Placental epithelial cell (primary cell): ENCODE measurements at places on chromosomes 3 and 15. TPM values are rescaled to one million over a fixed set of nuclear protein-coding genes. Genes with fewer than 3 reads are reported as not detected.

Gene ACKR4
- total RNA-seq: not detected in 2 replicates

Gene TEX264
- 29.8 and 43.2 TPM in 2 replicates for total RNA-seq

Gene HYKK
- total RNA-seq: 0.39 and 1.7 TPM in 2 replicates

Gene NAALADL2
- 32.6 and 35.3 TPM in 2 replicates for total RNA-seq

Gene FANCI
- total RNA-seq: 16.5 and 22.2 TPM in 2 replicates

Gene CYP8B1
- not detected in 2 replicates for total RNA-seq

Gene HYAL1
- 2.4 and 4.2 TPM in 2 replicates for total RNA-seq

Gene CADM2
- 3.1 and 9.3 TPM in 2 replicates for total RNA-seq

Gene FHIT
- total RNA-seq: 2.7 and 5.1 TPM in 2 replicates

Gene CCR9
- total RNA-seq: not detected in 2 replicates

Gene HTD2
- total RNA-seq: 6.3 and 8.9 TPM in 2 replicates

Gene FANCD2OS
- total RNA-seq: not detected in 2 replicates

Gene MLF1
- total RNA-seq: 3.9 and 10.6 TPM in 2 replicates

Gene TNNC1
- 2.2 and 3.5 TPM in 2 replicates for total RNA-seq

Gene CFAP44
- total RNA-seq: 2.6 and 7.5 TPM in 2 replicates

Gene NEK11
- total RNA-seq: 9.3 and 13.0 TPM in 2 replicates

Gene STRIT1
- not detected in 2 replicates for total RNA-seq

Gene FBXL22
- 0.22 and 0.39 TPM in 2 replicates for total RNA-seq

Gene ARRDC4
- 6.1 and 18.8 TPM in 2 replicates for total RNA-seq

Gene IGSF11
- under 0.01 and 0.11 TPM in 2 replicates for total RNA-seq

Gene PTH1R
- total RNA-seq: 8.0 and 12.6 TPM in 2 replicates

Gene WDR93
- total RNA-seq: 0.11 and 0.39 TPM in 2 replicates
